ENCODE measurements at places on chromosomes 13 and 19. TPM values are rescaled to one million over a fixed set of nuclear protein-coding genes. Genes with fewer than 3 reads are reported as not detected.

The CEACAM1 gene
- 19.5 TPM for total RNA-seq

The ZNF446 gene
- total RNA-seq = 19.4 TPM

DNA sequence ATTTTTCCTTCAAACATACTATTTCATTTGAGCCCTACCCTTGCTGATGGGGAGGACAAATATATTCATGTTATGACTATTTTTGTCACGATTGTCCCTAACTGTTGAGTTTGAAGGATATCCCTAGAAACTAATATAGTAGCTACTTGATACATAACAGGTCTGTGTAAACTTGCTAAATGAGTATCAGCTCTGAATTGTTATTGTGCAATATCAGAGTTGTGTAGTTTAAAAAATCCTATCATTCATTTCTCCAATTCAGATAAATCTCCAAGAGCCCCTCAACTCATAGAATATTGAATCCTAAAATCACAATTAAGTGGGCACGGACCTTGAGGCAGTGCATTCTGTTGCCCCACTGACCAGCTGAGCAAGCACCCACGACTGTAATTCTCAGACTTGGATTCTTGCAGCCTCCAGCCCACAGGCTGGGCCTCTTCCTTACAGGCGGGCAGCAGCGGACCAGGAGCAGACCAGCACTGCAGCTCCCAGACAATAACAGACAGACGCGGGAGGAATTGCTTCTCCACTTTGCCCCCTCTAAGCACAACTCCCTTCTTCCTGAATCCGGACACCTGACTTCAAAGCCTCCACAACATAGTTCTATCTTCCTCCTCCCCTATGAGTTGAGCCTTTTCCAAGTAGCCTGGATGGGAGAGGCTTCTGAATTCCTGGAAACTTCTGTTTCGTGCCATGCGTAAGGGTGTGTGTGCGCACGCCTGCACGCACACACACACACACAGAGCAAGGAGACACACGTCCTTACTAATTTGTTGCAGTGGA is 337.6 kb upstream of the ARGLU1 start:
- no peak for DNase-seq

The MCEMP1 gene
- 0.14 TPM for total RNA-seq

- no peak for DNase-seq
Measured at GRCh38 chr13:101416181-101417042, at the start of gene NALCN. TSS of gene NALCN (minus strand) at chr13:101416508. CDS start at chr13:101399126, 17,382 bp downstream.

DNA sequence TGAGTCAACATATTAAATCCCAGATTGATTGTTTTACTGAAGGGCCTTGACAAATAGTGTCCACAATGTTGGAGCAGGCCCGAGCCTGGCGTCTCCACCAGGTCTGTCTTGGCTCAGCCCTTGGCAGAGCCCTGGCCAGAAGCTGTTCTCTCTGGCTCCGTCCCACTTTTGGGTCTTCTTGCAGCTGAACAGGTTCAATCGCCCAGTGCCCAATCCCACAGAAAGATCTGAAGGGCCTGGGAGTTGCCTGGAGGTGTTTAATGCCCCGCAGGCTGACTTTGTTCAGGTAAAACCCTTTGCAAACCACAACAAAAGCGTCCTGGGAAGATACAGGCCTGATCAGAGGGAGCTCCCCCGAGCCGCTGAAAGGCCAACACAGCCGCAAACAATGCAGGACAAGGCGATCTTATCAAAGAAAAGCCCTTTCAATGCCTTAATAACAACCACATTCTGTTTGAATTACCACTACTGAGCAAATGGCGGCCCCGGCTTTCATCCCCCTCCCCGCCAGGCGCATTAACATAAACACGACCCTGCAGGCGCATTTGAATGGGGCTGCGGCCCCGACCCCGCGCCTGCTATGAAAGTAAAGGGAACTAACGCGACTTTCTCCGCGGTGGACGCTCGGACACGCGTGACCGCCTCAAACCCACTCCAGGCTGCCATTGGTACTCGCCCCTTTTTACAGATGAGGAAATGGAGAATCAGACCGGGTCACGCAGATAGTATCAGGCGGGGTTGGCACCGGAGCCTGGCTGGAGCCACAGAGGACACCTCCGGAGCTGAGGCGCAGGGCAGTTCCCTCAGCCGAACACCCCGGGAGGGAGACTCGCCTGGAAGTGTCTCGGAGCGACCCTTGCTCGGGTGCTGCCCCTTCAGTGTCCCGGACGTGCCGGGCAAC is 3.1 kb downstream of the CDX2 start:
- DNase-seq = no peak

- DNase-seq = peak; percentile 92
Measured at GRCh38 chr19:23914402-23915286, at the start of gene ZNF726. TSS of gene ZNF726 (plus strand) at chr19:23914886. CDS start at chr19:23914995, 109 bp downstream.

- DNase-seq = no peak
Measured at GRCh38 chr13:46386392-46387063, 524 bp downstream of the RUBCNL start.

DNA sequence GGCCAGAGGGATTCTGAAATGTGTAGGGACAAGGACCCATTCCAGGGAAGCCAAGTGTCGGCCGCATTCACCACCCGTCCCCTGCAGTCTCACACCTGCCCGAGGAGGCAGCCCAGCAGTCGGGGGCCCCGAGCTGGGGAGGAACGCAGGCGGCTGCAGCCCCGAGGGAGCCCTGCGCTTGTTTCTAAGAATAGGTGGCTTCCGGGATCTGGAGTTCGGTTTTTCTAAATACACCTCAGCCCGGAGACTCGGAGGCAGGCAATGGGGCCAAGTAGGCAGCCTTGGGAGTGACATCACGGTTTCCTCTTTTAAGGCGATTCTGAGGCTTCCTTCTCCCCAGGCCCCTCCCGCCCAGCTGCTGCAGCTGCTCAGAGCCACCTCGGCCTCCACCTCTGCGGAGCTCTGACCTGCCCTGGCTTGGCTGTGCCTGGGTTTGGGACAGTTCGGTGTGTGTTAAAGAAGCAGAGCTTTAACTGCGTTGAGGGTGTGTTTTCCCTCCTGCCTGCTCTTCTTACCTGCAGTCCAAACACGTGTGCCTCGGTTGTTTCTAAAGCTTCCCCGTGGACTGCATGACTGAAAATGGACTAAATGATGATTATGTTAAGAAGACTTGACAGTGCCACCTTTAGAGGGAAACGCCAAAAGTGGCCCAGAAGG is 80.5 kb downstream of the COL4A2 start:
- no peak for DNase-seq

- DNase-seq = no peak
Measured at GRCh38 chr13:98089246-98089645, 53.6 kb upstream of the FARP1 start.

The ZNF581 gene
- 22.2 TPM for total RNA-seq

DNA sequence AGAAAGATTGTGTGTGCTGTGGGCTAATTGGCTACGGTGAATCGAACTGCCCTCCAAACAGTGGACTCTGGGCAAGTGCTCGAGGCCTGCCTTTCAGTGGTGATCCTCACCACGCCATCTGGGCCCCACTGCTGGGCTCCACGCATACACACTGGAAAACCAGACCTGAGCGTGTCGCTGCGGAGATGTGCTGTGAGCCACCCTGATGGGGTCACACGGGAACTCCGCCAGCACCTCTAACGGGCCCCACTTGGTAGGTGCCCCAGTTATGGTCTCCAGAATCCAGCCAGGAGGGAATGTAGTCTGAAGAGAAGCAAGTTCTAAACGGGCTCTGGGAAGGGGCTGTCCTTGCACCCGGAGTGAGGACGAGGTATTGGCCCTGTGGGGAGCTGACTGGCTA is 39.3 kb downstream of the C13orf46 start:
- no peak for DNase-seq

- no peak for DNase-seq
Measured at GRCh38 chr19:40908976-40909375, 26.9 kb upstream of the CYP2A7 start.

GRCh38 chr19:17576758-17577456 is 21.5 kb downstream of the COLGALT1 start:
- DNase-seq = peak; percentile 38

GRCh38 chr19:31519256-31519655 is 170.0 kb upstream of the TSHZ3 start:
- DNase-seq = no peak

The GGN gene
- 1.8 TPM for total RNA-seq

GRCh38 chr19:32489971-32490370 is 84.4 kb downstream of the DPY19L3 start:
- no peak for DNase-seq

All from mucosa of gallbladder (tissue), 1 donor.